ENCODE measurements at places on chromosomes 6 and 20.

DNA sequence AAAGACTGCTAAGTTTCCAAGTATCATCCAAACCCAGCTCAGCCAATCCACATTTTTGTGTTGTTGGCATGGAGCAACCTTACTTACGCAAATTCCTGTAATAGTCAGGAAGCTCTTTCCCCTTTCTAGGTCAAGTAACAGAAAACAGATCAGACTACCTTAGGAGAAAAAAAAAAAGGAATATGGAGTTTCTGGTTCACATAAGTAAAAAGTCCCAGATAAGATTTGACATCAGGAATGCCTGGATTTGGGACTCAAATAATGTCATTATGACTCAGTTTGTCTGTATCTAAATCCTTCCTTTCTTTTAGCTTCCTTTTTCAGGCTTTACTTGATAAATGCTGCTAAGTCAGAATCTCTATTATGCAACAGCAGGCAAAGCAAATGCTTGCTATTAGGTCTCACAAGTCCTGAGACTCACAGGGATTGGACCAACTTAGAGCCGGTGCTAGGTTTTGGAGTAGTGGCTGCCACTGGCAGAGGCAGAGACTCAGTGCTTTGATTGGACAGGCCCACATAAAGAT lies 44.5 kb downstream of the NCOA7 start:
- DNase-seq: no peak

GRCh38 chr20:32945710-32946221 lies 58.5 kb downstream of the SUN5 start:
- no peak for DNase-seq

DNA sequence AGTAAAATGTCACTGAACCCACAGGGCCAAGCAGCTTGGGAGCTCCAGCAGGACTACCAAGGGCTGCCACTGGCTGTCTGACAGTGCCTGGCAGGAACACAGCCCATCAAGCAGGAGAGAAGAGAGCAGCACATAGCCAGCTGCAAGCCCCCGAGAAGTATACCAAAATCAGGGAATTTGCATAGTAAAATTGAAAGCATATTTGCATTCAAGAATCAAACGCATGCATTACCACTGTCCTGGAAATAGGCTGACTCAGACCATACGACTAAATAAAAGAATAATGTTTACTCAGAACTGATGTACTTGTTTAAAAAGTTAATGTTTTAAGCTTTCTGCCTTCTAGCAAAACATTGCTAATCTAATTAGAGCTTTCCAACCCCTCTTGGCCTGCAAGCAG lies 298.1 kb downstream of the TFAP2B start:
- DNase-seq: no peak

DNA sequence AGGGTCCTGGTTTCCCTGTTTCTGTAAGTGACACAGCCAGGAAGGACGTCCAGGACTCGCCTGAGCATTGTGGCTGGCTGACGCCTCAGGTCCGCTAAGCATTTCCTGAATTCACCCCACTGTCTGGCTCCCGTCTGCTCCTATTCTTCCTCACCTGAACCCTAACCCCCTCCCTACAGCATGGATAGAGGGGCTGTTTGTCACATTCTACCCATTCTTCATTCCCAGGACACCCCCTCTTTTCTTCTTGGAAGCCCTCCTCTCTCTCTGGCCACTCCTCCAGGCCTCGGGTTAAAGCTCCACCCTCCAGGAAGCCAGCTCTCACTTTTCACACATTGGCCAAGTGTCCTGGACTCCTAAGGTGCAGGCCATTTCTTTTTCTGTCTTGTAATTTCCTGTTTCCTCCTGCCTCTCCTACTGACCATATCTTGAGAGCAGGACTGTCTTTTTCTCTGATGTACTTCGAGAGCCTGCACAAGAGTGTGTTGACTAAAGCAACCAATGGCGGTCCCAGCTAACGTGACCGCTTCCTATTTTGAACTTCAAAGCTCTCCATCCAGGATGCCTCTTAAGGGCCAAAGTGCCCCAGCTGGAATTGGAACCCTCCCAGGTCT lies 24.2 kb upstream of the MYMX start:
- no peak for DNase-seq

DNA sequence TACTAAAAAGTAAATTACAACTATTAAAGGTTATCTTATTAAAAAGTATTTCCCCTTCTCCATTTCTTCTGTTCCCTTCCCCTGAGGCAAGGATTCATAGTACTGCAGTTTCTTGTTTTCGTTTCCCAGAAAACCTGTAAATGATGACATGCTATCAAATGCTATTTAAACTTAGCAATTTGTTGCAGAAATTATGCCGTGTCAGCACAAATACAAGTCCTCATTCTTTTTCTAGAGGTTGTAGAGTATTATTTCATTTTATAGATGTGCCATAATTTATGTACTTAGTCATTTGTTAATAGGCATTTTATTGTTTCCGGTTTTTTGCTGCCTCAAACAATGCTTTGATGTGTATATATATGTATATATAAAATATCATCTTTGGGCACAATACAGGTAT lies 268.4 kb downstream of the PLCB1 start:
- no peak for DNase-seq

DNA sequence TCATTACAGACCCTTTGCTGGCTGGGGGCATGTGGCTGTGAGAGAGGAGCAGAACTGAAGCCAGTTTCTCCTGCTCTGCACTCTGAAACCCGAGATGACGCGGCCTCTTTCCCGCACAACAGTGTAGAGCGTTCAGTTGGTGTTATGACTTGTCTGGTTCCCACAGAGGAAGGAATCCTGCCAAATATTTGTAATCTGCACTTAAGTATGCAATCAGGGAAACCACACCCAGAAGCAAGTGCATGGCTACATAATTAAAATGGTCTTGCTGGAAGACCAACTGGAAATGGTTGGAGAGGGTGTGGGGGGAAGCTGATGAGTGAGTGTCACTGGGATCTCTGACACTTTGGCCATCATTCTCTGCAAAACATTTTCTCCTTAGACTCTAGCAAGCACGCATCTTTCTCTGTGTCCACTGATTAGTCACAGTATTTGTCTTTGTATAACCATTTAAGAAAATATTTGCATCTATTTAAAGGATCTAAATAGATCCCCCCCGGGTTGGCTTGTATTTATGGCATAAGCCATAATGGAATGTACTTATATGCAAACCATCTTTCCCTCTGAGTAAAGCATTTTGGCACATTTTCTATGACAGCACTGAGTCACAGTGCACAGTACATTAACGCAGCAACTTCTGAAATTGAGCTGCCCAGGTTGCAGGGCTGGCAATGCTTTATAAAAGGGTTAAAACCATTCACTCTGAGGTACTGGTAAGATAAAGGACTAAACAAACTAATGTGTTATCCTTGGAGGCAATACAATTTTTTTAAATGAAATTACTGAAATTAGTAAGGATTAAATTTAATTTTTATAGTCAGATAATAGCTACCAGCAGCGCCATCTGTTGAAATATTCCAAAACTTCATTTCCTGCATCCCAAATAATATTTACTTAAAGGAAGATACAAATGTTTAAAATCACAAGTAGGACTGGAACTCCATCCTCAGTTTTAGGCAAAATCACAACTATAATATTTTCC lies 76.7 kb downstream of the FOXC1 start:
- no peak for DNase-seq
